ENCODE measurements at places on chromosomes 4 and X.

GRCh38 chr4:71860643-71861042 is 76.8 kb upstream of the GC start:
- DNase-seq = no peak
- peaks cover 9% of the 10 kb centered on the region for H3K36me3 ChIP-seq
- H3K27me3 ChIP-seq = no peaks in the 10 kb centered on the region
- peaks cover 12% of the 10 kb centered on the region for H3K4me1 ChIP-seq
- H3K27ac ChIP-seq = no peak overlapping the region

DNA sequence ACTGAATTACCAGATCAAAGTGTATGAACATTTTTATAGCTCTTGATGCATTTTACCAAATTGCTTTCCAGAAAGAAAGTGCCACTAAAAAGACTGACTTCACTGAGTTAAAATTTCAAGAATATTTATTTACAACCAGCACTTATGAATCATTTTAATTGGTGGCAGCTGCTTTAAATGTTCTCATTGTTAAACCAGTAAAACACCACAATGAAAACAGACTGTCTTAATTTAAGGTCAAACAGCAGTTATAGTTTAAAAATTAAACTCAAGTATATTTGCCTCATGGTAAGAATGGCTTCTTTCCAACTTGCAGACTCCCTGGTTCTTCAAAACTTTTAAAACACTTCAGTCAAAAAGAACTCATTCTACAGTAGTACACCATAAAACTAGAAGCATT is 36.9 kb downstream of the AMMECR1 start:
- no peak for DNase-seq
- no peaks in the 10 kb centered on the region for H3K27me3 ChIP-seq
- H3K4me3 ChIP-seq = no peak overlapping the region

GRCh38 chr4:168555437-168555836 is 58.6 kb downstream of the PALLD start:
- DNase-seq = no peak
- peaks cover 44% of the 10 kb centered on the region for H3K4me1 ChIP-seq
- no peaks in the 10 kb centered on the region for H3K27me3 ChIP-seq
- no peak overlapping the region for H3K27ac ChIP-seq

DNA sequence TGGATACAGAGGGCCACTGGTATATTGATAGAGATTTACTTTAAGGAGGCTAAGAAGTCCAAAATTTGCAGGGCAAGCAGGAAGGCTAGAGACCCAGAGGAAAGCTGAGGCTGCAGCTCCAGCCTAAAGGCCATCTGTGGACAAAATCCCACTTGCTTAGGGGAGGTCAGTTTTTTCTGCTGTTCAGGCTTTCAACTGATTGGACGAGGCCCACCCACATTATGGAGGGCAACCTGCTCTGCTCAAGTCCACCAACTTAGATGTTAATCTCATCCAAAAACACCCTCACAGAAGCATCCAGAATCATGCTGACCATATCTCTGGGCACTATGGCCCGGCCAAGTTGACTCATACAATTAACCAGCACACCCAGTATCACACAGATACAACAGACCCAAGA is 176.3 kb downstream of the EVC2 start:
- H3K4me3 ChIP-seq = no peak overlapping the region
- peaks cover 2% of the 10 kb centered on the region for H3K4me1 ChIP-seq
- H3K36me3 ChIP-seq = peaks cover 22% of the 10 kb centered on the region
- no peak overlapping the region for H3K27ac ChIP-seq
- H3K27me3 ChIP-seq = no peaks in the 10 kb centered on the region
- no peak for DNase-seq

GRCh38 chr4:25085671-25086070 is 54.9 kb upstream of the LGI2 start:
- no peaks in the 10 kb centered on the region for H3K27me3 ChIP-seq
- no peak overlapping the region for H3K27ac ChIP-seq
- H3K4me1 ChIP-seq = no peaks in the 10 kb centered on the region
- no peaks in the 10 kb centered on the region for H3K36me3 ChIP-seq
- no peak for DNase-seq

DNA sequence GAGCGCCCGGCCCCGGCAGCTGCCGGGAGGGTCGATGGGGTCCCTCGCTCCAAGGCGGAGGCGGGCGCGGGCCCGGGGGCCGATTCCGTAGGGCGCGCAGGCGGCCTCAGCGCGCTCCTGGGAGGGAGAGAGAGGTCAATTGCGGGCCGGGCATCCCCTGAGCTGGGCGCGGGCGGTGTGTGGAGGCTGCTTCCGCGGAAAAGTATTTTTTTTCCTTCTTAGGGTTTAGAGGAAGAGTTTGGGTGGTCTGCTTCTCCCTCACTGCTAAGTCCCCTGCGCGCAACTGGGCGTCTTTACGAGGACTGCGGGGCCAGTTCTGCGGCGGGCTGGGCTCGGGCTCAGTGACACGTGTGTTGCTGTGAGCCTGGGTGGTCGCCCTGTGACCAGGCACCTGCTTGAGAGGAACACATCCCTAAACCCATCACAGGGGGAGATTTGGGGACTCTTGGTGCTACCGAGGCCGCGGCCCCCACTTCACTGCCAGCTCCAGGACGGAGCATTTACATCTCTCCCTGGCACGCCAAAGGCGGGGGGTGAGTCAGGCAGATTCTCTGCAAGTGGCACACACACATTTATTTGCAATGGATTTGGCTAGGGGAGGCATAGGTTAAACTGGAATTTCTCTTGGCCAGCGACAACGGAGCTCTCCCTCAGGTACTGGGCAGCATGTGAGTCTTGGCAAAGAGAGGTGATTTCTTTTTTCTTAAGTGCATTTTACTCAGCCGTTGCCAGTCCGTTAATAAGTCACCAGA is 151.2 kb upstream of the SLC4A4 start:
- DNase-seq = no peak
- peaks cover 8% of the 10 kb centered on the region for H3K27me3 ChIP-seq
- no peaks in the 10 kb centered on the region for H3K36me3 ChIP-seq
- H3K27ac ChIP-seq = peak overlapping the region; percentile 48
- H3K4me3 ChIP-seq = peak overlapping the region; percentile 78

DNA sequence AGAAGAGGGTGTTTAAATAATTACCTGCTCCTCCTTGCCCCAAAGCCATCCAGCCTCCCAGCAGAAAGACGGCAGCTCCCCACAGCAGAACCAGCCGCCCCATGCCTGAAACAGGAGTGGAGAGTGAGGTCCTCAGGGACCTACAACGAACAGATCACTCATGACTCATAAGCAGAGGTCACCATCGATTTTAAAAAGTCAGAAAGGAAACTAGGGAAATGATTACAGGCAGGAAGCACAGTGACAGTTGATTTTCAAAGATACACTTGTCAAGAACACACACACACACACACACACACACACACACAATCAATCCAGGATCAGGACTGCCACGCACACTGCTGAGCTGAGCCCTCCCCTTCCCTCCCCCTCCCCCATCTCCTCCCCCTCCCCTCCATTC is at the start of gene CRLF2:
Gene CRLF2 (minus strand): TSS at position 118 of the 400 bp plus-strand sequence. CDS start 15 bp downstream, at position 103.
- no peak within 1 kb of the TSS for H3K4me3 ChIP-seq
- H3K27me3 ChIP-seq = peaks cover 5% of the 10 kb centered on the region
- no peaks in the 10 kb centered on the region for H3K36me3 ChIP-seq
- no peak within 1 kb of the TSS for H3K27ac ChIP-seq
- peaks cover 4% of the 10 kb centered on the region for H3K4me1 ChIP-seq

- peaks cover 38% of the 10 kb centered on the region for H3K36me3 ChIP-seq
- no peaks in the 10 kb centered on the region for H3K27me3 ChIP-seq
- H3K27ac ChIP-seq = peak overlapping the region; percentile 65
These were observed 13.5 kb downstream of the PRKX start for GRCh38 chrX:3699821-3700381.

GRCh38 chr4:13928214-13928613 is 300.7 kb upstream of the BOD1L1 start:
- peaks cover 1% of the 10 kb centered on the region for H3K27me3 ChIP-seq
- H3K27ac ChIP-seq = no peak overlapping the region
- no peak for DNase-seq
- no peaks in the 10 kb centered on the region for H3K36me3 ChIP-seq
- H3K4me1 ChIP-seq = no peaks in the 10 kb centered on the region

DNA sequence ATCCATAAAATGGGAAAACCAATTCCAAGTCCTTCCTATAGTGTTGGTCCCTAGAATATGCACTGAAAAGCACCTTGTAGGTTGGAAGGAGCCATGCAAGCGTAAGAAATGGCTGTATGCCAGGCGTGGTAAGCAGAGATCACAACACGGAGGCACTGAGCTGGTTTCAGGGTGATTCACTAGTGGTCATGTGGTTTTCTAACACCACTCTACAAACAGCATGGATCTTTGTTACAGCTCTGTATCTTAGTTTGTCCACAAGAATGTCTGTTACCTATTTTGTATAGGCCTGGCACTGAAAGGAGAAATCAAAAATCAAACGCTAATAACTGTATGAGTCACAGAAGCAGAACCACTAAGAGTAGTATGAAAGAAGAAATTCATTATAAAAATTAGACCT is 71.9 kb downstream of the MAGEB17 start:
- no peaks in the 10 kb centered on the region for H3K36me3 ChIP-seq
- peaks cover 13% of the 10 kb centered on the region for H3K4me1 ChIP-seq
- no peak overlapping the region for H3K27ac ChIP-seq
- H3K27me3 ChIP-seq = no peaks in the 10 kb centered on the region
- no peak for DNase-seq
- H3K4me3 ChIP-seq = no peak overlapping the region

DNA sequence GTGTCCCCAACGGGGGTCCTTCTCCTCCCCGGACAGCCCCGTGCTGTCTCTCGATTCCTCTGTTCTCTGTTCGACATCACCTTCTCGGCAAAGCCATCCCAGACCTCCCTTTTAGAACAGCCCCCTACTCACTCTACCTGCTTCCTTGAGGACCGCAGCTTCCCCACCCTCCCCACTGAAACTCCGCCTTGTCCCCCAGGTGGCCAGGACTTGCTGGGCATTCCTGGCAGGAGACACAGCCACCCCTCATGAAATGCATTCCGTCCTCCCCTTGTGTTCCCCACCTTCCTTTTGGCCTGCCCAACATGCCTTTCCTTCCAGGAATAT is 34.8 kb upstream of the GPR78 start:
- no peak for DNase-seq
- no peaks in the 10 kb centered on the region for H3K27me3 ChIP-seq
- H3K4me1 ChIP-seq = peaks cover 20% of the 10 kb centered on the region
- no peak overlapping the region for H3K4me3 ChIP-seq
- H3K27ac ChIP-seq = no peak overlapping the region

DNA sequence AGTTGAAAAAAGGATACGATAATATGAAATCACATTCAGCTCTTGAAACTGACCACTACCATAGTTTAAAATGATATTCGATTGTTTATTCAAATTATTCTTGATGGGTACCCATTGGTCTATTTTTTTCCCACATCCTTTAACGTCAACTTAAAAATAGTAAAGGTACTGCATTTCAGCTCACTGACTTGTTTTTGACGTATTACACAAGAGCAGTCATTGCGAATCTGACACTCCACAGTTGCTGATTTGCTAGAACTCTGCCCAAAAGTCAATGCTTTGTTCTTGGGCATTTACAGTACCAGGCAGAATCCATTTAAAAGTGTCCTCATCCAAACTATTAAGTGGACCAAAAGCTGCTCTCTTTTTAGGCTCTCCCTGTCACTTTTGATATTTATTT is 1.2 kb upstream of the PDS5A start:
- peak overlapping the region; percentile 22 for H3K4me3 ChIP-seq
- H3K4me1 ChIP-seq = peaks cover 17% of the 10 kb centered on the region
- no peaks in the 10 kb centered on the region for H3K27me3 ChIP-seq
- H3K36me3 ChIP-seq = peaks cover 5% of the 10 kb centered on the region
- no peak overlapping the region for H3K27ac ChIP-seq
- no peak for DNase-seq

- no peaks in the 10 kb centered on the region for H3K36me3 ChIP-seq
- H3K27ac ChIP-seq = no peak overlapping the region
- no peak for DNase-seq
- H3K4me1 ChIP-seq = peaks cover 14% of the 10 kb centered on the region
- H3K4me3 ChIP-seq = no peak overlapping the region
These were observed 245.8 kb downstream of the ARHGAP24 start for GRCh38 chr4:85720735-85721134.

DNA sequence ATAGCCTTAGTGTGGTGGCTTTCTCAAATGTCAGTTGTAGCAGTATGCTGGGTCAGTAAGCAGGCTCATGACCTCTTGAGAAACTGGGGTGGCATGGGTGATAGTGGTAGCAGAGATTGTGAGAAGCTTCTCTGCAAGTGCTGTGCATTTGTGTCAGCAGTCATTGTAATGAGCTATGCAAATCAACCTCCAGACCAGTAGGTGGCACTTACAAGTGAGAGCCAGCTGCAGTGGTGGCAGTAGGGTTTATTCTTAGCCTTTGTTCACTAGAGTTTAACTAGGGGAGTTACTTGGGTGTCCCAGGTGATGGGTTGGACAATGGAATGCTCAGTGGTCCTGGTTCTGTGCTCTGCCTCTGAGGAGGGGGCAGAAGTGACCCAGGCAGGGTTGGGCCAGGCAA is 818.7 kb downstream of the PCDH7 start:
- H3K27me3 ChIP-seq = no peaks in the 10 kb centered on the region
- no peak for DNase-seq
- no peaks in the 10 kb centered on the region for H3K36me3 ChIP-seq
- H3K27ac ChIP-seq = no peak overlapping the region

DNA sequence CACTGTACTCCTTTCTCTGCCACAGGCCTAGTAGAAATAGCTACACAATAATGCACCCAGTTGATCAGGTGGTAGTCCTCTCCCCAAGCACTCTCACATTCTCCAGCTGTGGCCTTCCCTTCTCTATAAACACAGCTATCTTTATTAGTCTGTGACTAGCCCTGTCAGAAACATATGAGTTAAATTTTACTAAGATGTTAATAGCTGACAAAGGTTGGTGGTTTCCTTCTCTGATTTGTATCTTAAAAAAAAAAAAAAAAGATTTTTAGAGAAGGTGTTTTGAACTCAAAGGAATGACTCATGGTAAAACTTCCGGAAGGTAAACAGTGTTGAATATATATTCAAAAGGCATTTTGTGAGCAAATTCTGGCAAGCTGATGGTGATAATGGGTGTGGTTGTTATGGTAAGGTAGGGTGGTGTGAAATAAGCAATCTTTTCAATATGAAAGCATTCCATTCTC is 327.4 kb downstream of the PPP3CA start:
- no peak for DNase-seq
- H3K36me3 ChIP-seq = no peaks in the 10 kb centered on the region
- no peak overlapping the region for H3K4me3 ChIP-seq
- no peaks in the 10 kb centered on the region for H3K4me1 ChIP-seq

DNA sequence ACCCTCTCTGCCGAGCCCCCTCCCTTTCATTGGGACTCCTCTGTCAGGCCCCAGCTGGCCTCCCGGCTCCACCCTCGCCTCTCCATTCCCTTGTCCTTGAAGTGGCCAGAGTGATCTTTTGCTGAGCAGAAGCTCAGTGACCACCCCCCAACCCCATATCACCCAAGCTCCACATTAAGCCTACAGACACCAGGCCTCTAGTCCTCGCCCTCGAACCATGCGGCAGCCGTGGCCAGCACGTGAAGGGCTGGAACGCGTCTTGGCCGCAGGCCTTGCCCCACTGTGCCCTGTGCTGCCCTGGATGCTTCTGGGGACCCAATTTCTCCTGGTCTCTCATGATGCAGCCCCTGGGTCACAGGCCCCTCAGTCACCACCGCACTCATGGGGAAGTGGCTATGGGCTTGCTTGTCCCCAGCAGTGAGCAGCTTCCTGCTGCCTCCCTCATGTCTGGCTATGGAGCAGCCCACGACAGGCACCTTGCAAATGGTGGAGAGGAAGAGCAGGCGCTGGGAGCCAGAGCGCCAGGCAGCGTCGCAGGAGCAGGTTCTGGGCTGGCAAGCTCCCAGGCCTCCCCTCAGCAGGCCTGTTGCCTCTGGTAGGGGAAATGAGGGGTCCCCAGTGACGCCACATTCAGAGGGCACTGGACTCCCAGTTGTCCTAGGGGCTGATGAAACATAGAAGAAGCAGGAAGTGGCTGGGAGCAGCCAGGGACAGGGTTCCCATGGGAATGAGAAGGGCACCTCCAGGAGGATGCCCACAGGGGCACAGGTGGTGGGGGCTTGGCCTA is 757 bp upstream of the SRPK3 start:
- no peaks in the 10 kb centered on the region for H3K36me3 ChIP-seq
- DNase-seq = no peak
- no peaks in the 10 kb centered on the region for H3K4me1 ChIP-seq
- H3K27ac ChIP-seq = no peak overlapping the region
